ENCODE measurements at places on chromosomes 5 and 9.

DNA sequence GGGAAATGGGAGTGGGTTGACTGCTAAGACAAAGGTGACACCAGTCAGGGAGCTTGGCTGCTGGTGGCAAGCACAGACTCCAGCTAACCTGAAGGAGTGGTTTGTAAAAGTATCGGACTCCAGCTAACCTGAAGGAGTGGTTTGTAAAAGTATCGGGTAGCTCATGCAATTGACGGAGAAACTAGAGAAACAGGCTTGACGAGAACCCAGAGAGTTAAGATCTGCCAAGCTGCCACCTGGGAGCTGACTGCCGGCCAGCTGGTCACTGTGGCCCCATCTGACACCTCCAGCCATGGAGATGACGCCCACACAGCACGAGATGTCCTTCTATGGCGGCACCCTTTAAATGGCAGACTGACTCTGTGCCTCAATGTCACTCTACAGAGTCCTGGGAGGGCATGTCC is 28.3 kb upstream of the CRB2 start:
- no peak for DNase-seq

DNA sequence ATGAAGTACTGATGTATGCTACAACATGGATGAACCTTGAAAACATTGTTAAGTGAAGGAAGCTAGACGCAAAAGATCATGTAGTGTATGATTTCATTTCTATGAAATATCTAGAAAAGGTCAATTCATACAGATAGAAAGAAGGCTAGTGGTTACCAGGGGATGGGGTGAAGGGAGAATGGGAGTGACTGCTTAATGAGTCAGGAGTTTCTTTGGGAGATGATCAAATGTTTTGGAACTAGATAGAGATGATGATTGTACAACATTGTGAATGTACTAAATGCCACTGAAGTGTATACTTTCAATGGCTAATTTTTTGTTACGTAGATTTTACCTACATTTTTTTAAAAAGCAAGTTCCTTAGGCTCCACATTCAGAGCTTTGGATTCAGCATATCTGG is 14.9 kb upstream of the DELE1 start:
- DNase-seq: no peak

- DNase-seq: no peak
Observed at GRCh38 chr9:114203410-114204140, 48.2 kb downstream of the COL27A1 start.

- no peak for DNase-seq
Observed at GRCh38 chr9:38343552-38343951, 49.0 kb upstream of the ALDH1B1 start.

DNA sequence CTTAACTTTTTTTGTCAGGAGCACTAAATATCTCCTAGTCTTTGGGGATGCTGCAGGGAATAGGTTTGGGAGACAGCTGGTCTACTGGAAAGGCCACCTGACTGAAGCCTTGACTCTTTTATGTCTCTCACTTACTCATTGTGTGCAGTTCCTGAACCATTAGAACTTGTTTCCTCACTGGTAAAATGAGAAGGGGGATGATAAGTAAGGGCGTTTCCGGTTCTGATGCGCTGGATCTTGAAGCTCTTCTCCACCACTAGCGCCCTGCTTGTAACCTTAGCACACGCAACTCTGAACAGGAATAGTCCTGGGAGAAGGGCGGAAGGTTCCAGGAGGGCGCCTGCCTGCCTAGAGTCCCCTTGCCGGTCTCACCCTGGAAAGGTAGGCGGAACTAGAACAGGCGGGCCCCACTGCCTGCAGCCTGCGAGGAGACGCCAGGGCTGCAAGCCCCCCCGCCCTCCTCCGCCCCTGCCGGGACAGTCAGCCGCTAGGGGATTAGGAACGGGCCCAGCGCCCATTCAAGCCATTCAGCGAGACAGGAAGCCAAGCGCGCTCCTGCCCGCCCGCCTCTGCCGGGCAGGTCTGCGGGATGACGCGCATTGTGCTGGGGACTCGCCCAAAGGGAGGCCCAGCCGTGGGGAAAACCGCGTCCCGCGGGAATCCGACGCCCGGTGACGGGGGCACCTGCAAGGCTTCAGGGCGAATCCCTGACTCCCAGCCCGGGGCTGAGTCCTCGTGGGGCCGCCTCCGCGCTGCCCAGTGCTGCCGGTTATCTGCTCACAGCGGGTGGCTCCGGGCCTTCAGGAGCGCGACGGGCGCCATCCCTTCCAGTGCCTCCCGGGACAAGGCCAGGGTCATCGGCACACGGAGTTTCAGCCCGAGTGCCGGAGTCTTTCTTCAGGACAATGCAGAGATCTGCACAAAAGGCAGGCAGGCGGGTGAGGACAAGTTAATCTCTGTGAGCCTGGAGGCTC is 44.0 kb upstream of the XPA start:
- peak; percentile 20 for DNase-seq

DNA sequence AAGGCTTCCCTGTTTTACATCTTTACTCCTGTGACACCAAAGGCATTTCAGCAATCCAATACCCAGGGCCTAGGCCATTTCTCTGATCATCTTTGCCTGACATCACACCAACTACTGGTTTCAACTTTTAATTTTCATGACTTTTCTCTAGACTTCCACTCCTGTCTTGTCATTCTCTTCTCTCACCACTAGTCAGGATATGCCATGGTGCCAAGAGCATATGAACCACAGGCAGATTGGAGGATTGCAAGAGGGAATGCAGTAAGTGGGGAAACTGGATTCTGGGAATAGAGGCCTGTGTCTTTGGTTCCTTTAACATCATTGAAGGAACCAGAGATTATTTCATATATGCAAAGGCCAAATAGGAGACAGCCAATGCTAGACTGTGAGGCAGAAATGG is 69.3 kb downstream of the ANKRD31 start:
- peak; percentile 21 for DNase-seq

DNA sequence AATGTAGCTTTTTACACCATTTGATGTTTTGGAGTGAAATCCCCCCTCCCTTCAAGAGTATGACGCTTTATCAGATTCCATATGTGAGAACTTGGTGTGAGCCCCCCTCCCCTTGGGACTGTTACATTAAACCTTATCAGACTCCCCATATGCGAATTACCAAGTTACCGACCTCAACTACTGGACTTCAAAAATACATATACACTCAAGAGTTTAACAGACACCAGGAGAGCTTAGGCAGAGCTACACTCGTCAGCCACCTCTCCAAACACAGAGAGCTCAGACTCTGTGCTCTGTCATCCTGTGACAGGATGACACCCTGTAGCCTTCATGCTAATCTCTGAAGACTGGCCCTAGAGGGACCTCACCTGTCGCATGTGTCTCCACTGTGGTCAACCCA is 50.2 kb downstream of the FAM114A2 start:
- DNase-seq: no peak

DNA sequence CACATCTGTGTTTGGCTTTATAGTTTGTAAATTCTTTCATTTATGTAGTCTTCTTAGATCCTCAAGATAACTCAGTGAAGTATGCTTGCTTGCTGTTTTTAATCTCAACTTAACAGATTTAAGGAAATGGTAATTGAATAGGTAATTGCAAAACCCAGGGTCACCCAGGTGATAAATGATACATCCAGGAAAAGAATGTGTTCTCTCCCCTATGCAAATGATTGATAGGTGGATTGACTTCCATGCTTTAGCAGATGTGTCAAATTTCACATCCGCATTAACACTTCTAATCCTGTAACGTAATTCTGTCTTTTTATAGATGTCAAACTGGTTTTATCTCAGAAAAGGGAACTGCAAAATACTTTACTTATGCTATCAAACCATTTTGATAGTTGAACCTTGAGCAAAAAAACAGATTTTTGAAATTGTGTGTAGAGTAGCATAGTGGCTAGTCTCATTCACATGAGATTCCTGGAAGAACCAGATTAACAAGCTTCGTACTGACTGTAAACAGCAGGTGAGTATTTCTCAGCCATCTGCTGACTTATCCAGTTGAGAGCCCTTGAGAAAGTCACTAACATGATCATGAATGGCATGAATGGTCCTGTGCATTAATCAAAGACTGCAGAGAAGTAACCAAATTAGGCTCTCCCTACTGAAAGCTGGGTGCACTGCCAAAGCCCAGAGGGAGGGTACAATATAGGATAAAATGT is 86.7 kb upstream of the PAM start:
- no peak for DNase-seq

DNA sequence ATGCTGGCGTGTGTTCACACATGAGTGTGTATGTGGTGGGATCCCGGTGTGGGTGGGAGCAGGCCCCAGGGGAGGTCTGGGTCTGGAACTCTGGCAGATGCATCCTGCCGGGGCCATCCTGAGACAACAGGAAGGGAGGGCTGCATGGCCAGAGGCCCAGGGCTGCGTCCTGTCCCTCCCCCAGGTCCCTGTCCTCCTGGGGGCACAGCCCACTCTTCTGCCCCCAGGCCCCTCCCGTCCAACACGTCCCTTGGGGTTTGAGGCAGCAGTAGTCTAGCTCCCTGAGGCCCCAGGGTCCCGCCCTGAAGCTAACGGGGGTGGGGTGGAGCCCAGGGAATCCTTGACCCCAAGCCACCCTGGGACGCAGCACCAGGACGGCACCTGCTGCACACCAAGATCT is 16.6 kb downstream of the FLT4 start:
- DNase-seq: no peak

DNA sequence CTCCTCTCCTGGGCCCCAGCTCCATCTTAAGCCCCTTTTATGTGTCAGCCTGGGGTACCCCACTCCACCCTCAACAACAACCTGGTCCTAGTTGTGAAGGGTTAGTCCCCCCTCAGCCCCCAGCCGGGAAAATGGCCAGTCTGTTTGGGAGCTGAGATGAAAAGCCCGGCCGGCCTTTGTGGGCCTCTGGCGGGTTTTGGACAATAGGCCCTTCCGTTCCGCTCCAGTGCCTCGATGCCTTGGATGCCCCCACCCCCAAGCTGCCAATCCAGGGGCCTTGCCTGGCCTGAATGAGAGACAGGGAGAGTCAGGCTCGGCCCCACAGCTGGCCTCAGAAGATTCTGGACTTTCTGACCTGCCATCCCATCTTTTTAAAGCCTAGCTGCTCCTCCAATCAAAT is 9.2 kb downstream of the CNTFR start:
- no peak for DNase-seq

- DNase-seq: no peak
Observed at GRCh38 chr9:89508951-89509615, 11.2 kb upstream of the SEMA4D start.

- DNase-seq: peak; percentile 68
Observed at GRCh38 chr9:134778841-134779411, 101.7 kb upstream of the FCN2 start.

DNA sequence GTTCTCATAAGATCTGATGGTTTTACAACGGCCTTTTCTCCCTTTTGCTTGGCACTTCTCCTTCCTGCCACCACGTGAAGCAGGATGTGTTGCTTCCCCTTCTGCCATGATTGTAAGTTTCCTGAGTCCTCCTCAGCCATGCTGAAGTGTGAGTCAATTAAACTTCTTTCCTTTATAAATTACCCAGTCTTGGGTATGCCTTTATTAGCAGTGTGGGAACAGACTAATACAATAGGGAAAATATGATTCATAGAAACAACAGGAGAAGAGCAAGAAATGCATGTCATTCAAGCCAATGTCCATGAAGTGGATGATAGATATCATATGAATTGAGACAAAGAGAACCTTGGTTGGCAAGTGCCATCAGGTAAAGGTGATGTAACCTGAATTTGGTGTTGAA is 128.3 kb upstream of the HAPLN1 start:
- DNase-seq: no peak

GRCh38 chr5:5360363-5360940 is 62.0 kb upstream of the ICE1 start:
- DNase-seq: no peak

GRCh38 chr5:10975945-10976344 is 214.9 kb upstream of the DAP start:
- DNase-seq: peak; percentile 56

- DNase-seq: no peak
Observed at GRCh38 chr5:78972654-78973428, 12.3 kb downstream of the ARSB start.

DNA sequence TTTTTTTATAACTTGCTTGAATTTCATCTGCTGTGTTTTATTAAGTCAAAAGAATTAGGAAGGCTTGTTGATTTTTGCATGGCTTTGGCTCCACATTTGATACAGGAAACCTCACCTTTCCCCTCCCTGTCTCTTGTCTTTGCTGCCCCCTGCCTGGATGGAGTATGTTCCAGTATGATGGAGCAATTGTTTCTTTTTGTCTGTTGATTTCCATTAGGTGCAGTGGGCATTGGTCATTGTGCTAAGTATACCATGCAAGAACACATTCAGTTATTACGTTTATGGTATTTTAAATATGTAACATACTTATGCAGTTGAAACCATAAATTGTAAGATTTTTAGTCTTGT is 19.6 kb downstream of the TJP2 start:
- DNase-seq: no peak

DNA sequence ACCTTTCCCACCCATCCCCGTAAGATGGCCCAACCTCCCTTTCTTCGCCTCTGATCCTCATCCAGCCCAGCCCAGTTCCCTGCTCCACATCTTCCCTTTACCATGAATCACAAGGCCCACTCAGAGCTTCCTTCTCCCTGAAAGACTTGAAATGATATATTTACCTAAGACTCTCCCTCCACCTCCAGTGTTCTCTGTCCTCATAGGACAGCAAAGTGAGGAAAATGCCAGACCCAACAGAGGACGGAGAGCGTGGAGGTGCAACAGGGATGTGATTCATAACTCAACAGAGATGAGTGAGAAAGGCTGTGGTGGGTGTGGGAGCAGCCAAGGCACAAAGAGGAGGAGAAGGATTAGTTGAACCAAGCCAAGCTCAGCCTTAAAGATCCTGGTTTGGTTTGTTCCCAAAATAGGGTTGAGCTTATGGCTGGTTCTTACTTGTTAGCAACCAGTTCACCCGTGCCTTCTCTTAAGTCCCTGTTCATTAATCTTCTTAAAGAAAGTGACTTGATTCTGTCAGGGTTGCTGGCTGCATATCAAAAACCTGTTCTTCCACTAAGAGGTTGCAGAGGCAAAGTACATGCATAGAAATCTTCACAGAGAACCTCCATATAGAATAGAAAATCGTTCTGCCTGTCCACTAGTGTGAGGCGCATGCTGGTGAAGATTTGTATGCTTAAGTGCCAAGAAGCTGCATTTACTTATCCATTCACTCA is 183.2 kb downstream of the ACTL7B start:
- no peak for DNase-seq

GRCh38 chr5:10578293-10578665 is 14.4 kb downstream of the ANKRD33B start:
- no peak for DNase-seq

- no peak for DNase-seq
Observed at GRCh38 chr5:118551031-118551430, 437.3 kb downstream of the DTWD2 start.

GRCh38 chr5:132751444-132751843 is 4.2 kb downstream of the CCNI2 start:
- DNase-seq: no peak

- no peak for DNase-seq
Observed at GRCh38 chr5:17295671-17296070, 78.2 kb downstream of the BASP1 start.

GRCh38 chr9:12060811-12061210 is 632.4 kb upstream of the TYRP1 start:
- DNase-seq: no peak

DNA sequence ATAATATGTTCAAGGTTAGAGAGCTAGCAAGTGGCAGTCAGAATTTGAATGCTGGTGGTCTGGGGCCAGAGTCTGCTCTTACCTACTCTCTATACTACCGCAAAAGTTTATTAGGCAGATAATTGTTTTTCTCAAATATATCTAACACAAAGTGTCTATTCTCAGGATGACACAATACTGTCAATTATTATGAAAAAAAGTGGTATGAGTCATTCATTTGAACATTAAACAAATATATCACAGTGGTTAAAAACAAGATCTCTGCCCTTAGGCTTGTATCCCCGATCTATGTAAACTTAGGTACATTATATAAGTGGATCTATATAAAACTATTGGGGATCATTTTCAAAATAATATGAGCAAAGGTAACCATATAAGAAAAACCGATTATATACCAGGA is 354.9 kb downstream of the CETN3 start:
- DNase-seq: no peak
